H1 (cell line): ENCODE measurements at places on chromosomes 4 and X.

DNA sequence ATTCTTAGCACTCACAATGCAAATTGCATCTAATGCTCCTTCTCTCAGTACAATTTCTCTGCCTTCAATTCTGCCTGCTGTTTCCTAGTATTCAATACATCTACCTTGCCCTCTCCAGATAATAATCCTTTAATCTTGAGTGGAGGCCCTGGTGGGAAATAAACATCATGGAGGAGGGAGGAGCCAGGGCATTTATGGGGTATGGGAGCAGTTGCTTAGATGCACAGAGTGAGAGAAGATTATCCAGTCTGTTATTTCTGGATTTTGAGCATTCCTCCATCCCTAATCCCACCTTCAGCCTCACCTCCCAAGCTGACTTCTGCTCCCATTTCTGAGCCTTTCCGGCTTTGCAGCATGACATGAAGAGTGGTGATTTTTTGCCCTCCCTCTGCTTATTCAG lies 127.9 kb upstream of the PPP3CA start:
- no peaks in the 10 kb centered on the region for H3K4me1 ChIP-seq
- no peak overlapping the region for H3K27ac ChIP-seq
- no peak overlapping the region for H3K4me3 ChIP-seq
- H3K36me3 ChIP-seq = no peaks in the 10 kb centered on the region
- DNase-seq = no peak

GRCh38 chr4:157271166-157271869 lies 50.8 kb downstream of the GRIA2 start:
- no peaks in the 10 kb centered on the region for H3K36me3 ChIP-seq
- H3K4me1 ChIP-seq = no peaks in the 10 kb centered on the region
- H3K27me3 ChIP-seq = no peaks in the 10 kb centered on the region
- no peak overlapping the region for H3K4me3 ChIP-seq

GRCh38 chr4:168716406-168717129 lies 219.7 kb downstream of the PALLD start:
- no peak for DNase-seq
- H3K27ac ChIP-seq = no peak overlapping the region
- no peaks in the 10 kb centered on the region for H3K36me3 ChIP-seq
- no peak overlapping the region; the same call in 1 of the 2 replicates for H3K4me3 ChIP-seq

- H3K27ac ChIP-seq = no peak overlapping the region
- no peak for DNase-seq
- H3K27me3 ChIP-seq = no peaks in the 10 kb centered on the region
- no peaks in the 10 kb centered on the region for H3K36me3 ChIP-seq
- H3K4me1 ChIP-seq = no peaks in the 10 kb centered on the region
These were observed 589.0 kb upstream of the FAM241A start for GRCh38 chr4:111556141-111556781.

DNA sequence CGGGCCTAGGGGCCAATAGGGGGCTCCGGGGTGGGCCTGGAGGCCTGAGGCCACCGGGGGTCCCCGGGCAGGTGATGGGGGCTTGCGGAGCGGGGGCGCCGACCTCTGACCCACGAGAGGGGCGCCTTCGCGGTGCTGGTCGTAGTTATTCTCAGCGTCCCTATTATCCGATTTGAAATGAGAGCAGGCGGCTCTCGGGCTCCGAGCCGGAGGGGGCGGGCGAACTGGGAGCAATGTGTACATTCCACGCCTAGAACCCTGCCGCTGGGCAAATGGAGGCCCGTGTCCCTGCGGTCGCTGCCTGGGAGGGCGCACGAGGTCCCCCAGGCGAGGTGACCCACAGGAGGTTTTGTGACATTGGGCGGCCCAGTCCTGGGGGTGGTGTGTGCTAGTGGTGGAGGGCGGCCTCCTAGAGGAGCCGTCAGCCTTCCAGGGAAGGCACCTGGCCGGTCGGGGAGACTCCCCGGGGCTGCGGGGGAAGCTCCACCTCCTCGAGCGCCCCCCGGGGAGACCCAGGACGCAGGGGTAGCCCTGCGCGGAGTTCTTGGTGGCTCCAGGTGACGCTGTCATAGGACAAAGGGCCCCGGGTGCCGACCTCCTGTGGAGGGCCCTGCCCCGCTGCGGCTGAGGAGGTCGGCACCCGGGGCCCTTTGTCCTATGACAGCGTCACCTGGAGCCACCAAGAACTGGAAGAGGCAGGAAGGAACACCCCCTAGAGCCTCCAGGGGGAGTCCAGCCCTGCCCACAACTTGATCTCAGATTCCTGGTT lies 102.6 kb upstream of the PRKX start:
- peak overlapping the region; percentile 60 for H3K4me3 ChIP-seq
- H3K4me1 ChIP-seq = no peaks in the 10 kb centered on the region; the same call in 1 of the 2 replicates
- H3K27ac ChIP-seq = peak overlapping the region; percentile 77; the same call in 1 of the 2 replicates
- H3K36me3 ChIP-seq = peaks cover 3% of the 10 kb centered on the region
- no peaks in the 10 kb centered on the region for H3K27me3 ChIP-seq

DNA sequence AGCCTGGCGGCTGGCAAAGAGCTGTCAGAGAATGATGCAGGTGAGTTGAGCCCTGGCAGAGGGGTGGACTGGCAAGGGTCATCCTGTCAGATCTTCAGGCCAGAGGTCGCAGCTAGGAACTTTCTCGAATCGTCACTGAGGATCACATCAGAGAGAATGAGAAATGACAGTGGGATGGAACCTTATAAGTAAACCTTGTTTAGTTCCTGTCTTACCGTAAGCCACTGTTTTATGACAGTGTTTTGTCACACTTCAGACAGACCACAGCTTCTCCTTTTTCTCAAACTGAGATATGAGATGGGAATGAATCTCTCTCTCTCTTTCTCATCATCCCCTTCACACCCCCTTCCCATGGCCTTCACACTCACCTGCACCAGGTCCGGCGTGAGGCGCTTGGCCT lies 9.3 kb downstream of the DIPK2B start:
- H3K4me1 ChIP-seq = no peaks in the 10 kb centered on the region
- no peak overlapping the region for H3K4me3 ChIP-seq
- no peaks in the 10 kb centered on the region for H3K36me3 ChIP-seq
- no peak overlapping the region for H3K27ac ChIP-seq

GRCh38 chr4:184850431-184851199 lies 24.8 kb upstream of the ACSL1 start:
- no peaks in the 10 kb centered on the region for H3K36me3 ChIP-seq
- H3K27ac ChIP-seq = no peak overlapping the region
- H3K4me1 ChIP-seq = no peaks in the 10 kb centered on the region
- no peaks in the 10 kb centered on the region for H3K27me3 ChIP-seq
- no peak for DNase-seq

- H3K4me3 ChIP-seq = no peak overlapping the region
- no peak overlapping the region for H3K27ac ChIP-seq
- H3K27me3 ChIP-seq = no peaks in the 10 kb centered on the region
These were observed 19.3 kb upstream of the SPIN2A start for GRCh38 chrX:57156397-57157049.
